HT1080 (cell line): ENCODE measurements at places on chromosomes 1 and 21.

GRCh38 chr1:117359561-117360289 is 7.5 kb upstream of the MAN1A2 start:
- no peak for DNase-seq

DNA sequence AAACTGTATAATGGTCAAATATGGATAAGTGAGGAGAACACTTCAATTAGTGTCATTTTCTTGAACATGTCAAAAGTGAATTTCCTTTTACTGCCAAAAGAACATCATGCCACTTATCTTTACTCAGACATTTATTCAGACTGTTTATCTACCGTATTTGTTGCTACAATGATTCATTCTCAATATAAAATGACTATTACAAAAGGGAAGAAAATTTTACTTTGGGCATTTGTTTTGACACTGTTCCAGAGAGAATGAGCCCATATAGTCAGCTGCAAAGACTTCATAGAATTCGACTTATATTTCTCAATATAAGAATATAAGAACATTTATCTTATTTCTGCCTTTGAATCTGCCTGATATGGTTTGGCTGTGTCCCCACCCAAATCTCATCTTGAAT is 1699.1 kb downstream of the BRINP3 start:
- DNase-seq: no peak

DNA sequence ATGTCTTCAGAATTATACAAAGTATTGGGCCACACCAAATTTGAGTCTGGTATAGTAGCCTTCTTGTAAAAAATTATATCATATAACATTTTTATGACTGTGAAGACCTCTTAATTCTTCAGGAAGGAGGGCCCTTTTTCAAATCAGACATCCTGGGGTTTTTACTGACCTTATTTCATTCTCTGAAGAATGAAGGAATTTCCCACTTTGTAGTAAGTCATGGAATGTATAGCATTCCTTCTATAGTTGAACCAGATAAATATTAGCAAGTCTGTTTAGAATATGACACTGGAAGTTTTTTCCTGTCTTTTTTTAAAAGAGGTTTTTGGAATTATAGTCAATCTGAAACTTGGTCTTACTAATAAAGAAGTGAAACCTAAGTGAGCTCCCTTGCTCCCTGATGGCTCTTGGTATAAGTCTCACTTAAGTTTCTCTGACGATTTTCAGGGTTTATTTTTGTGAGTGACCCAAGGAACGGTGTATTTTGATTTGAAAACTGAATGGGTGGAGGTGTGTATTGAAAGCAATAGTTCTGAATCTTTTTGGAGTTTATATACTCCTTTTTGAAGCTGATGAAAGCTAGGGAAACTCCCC is 23.7 kb downstream of the SNX27 start:
- DNase-seq: no peak

GRCh38 chr1:232170909-232171308 is 459.0 kb downstream of the SIPA1L2 start:
- DNase-seq: no peak
